ENCODE measurements at places on chromosomes 3 and 15. TPM values are rescaled to one million over a fixed set of nuclear protein-coding genes. Genes with fewer than 3 reads are reported as not detected.

The PAK6 gene
- total RNA-seq = 0.31 TPM

The MTFMT gene
- total RNA-seq = 10.6 TPM

The ZNF385D gene
- 0.41 TPM for total RNA-seq

The PDE12 gene
- 11.0 TPM for total RNA-seq

The FETUB gene
- not detected for total RNA-seq

The IFT122 gene
- 25.1 TPM for total RNA-seq

The DNAJC17 gene
- total RNA-seq = 55.6 TPM

The CD200 gene
- 30.9 TPM for total RNA-seq

The LXN gene
- 70.6 TPM for total RNA-seq

The CEP152 gene
- 4.7 TPM for total RNA-seq

The EMC7 gene
- 41.8 TPM for total RNA-seq

The APBA2 gene
- total RNA-seq = 33.1 TPM

The RNF13 gene
- total RNA-seq = 30.7 TPM

The RASGRF1 gene
- total RNA-seq = not detected

The NOX5 gene
- total RNA-seq = not detected

The SPTSSB gene
- not detected for total RNA-seq

The CFAP100 gene
- not detected for total RNA-seq

The CYP11A1 gene
- total RNA-seq = 0.82 TPM

The PROS1 gene
- 19.8 TPM for total RNA-seq

The RTP3 gene
- total RNA-seq = not detected

The FMN1 gene
- total RNA-seq = 1.3 TPM

The SSUH2 gene
- 0.21 TPM for total RNA-seq

The IL17RE gene
- total RNA-seq = 0.74 TPM

Data from endothelial cell (in vitro differentiated cells).